ENCODE measurements at places on chromosomes 5 and 9. TPM values are rescaled to one million over a fixed set of nuclear protein-coding genes. Genes with fewer than 3 reads are reported as not detected.

- no peaks in the 10 kb centered on the region for H3K4me1 ChIP-seq
- no peaks in the 10 kb centered on the region for H3K36me3 ChIP-seq
- DNase-seq, result no peak
- H3K27ac ChIP-seq, result no peak overlapping the region
These were observed 82.1 kb downstream of the FSTL4 start for GRCh38 chr5:133530270-133530669.

GRCh38 chr5:171629221-171629620 lies 156.4 kb upstream of the SMIM23 start:
- H3K36me3 ChIP-seq, result no peaks in the 10 kb centered on the region
- no peaks in the 10 kb centered on the region for H3K4me1 ChIP-seq
- H3K4me3 ChIP-seq, result no peak overlapping the region
- no peak for DNase-seq
- no peak overlapping the region for H3K27ac ChIP-seq

DNA sequence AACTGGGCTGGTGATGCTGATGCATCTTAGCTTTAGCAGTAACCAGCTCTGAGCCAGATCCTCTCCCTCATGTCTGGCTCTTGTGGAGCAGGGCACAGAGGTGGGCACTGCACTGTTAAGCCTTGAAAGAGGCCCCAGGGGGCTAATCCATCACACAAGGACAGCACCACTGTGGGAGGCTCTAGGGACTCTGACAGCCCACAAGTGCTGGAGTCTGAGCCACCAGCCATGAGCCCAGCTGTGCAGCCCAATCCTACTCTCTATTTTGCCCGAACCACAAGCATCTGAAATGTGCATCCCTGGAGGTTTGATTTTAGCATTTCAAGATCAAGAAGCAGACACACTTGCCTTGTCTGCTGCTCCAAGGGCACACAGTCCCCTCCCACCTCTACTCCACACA lies 407.1 kb upstream of the TRPC7 start:
- no peak overlapping the region for H3K4me3 ChIP-seq
- H3K36me3 ChIP-seq, result no peaks in the 10 kb centered on the region
- no peak for DNase-seq
- no peaks in the 10 kb centered on the region for H3K4me1 ChIP-seq
- no peaks in the 10 kb centered on the region for H3K27me3 ChIP-seq

- H3K4me1 ChIP-seq, result peaks cover 1% of the 10 kb centered on the region
- H3K4me3 ChIP-seq, result no peak overlapping the region
- H3K27ac ChIP-seq, result no peak overlapping the region
- no peak for DNase-seq
- peaks cover 12% of the 10 kb centered on the region for H3K27me3 ChIP-seq
- H3K36me3 ChIP-seq, result no peaks in the 10 kb centered on the region
These were observed 86.2 kb upstream of the FAM169A start for GRCh38 chr5:74952406-74952805.

- no peak overlapping the region for H3K4me3 ChIP-seq
- no peaks in the 10 kb centered on the region for H3K36me3 ChIP-seq
- DNase-seq, result no peak
- no peak overlapping the region for H3K27ac ChIP-seq
- H3K27me3 ChIP-seq, result peaks cover 50% of the 10 kb centered on the region
These were observed 4.8 kb upstream of the ACOT12 start for GRCh38 chr5:81398741-81399140.

DNA sequence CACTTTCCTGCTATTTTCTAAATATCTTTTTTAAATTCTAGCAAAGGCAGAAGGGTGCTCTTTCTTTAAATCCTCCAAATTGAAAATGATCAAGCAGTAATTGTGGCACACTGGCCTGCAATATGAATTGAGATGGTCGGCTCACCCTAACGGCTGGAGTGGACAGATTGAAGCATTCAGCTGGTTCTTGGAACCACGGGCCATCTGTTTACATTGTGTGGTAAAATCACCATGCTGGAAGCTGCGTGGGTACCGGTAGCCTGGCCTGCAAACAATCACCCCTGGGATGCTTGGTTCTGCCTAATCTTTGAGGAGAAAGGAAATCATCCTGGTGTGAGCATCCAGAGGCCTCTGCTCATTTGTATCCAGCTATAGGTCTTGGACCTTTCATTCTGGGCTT lies 289.3 kb downstream of the ZNF608 start:
- peaks cover 3% of the 10 kb centered on the region for H3K27me3 ChIP-seq
- peaks cover 3% of the 10 kb centered on the region for H3K4me1 ChIP-seq
- no peaks in the 10 kb centered on the region for H3K36me3 ChIP-seq
- H3K4me3 ChIP-seq, result no peak overlapping the region
- no peak overlapping the region for H3K27ac ChIP-seq

DNA sequence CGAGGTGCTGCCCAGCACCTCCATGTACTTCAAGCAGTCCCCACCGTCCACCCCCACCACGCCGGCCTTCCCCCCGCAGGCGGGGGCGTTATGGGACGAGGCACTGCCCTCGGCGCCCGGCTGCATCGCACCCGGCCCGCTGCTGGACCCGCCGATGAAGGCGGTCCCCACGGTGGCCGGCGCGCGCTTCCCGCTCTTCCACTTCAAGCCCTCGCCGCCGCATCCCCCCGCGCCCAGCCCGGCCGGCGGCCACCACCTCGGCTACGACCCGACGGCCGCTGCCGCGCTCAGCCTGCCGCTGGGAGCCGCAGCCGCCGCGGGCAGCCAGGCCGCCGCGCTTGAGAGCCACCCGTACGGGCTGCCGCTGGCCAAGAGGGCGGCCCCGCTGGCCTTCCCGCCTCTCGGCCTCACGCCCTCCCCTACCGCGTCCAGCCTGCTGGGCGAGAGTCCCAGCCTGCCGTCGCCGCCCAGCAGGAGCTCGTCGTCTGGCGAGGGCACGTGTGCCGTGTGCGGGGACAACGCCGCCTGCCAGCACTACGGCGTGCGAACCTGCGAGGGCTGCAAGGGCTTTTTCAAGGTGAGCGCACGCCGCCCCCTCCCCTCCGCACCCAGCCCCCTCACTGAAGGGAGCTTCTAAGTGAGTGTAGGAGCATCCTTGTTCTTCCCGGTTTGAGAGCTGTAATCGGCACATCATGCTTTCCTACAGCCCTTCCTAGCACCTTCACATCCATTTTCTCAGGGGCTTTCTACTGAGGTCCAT lies 6.9 kb downstream of the NR4A3 start:
- H3K36me3 ChIP-seq, result peaks cover 4% of the 10 kb centered on the region
- no peak overlapping the region for H3K27ac ChIP-seq
- no peak for DNase-seq
- peaks cover 49% of the 10 kb centered on the region for H3K4me1 ChIP-seq
- H3K27me3 ChIP-seq, result peaks cover 21% of the 10 kb centered on the region

GRCh38 chr5:14322437-14323187 lies 179.5 kb downstream of the TRIO start:
- peaks cover 4% of the 10 kb centered on the region for H3K27me3 ChIP-seq
- no peaks in the 10 kb centered on the region for H3K36me3 ChIP-seq
- no peaks in the 10 kb centered on the region for H3K4me1 ChIP-seq
- no peak overlapping the region for H3K4me3 ChIP-seq

Gene BHMT2
- total RNA-seq, result not detected

Gene PCDHGA10
- total RNA-seq, result not detected

Gene CAVIN4
- total RNA-seq, result not detected

Gene TERT
- 0.36 TPM for total RNA-seq

Gene TIMD4
- total RNA-seq, result 3.7 TPM

Gene MYMK
- not detected for total RNA-seq
